Activated CD4-positive, alpha-beta T cell treated with anti-CD3 and anti-CD28 coated beads, Interleukin-2, amount 50 U/mL, for 16 hours (primary cell): ENCODE measurements at places on chromosomes 12 and 14.

DNA sequence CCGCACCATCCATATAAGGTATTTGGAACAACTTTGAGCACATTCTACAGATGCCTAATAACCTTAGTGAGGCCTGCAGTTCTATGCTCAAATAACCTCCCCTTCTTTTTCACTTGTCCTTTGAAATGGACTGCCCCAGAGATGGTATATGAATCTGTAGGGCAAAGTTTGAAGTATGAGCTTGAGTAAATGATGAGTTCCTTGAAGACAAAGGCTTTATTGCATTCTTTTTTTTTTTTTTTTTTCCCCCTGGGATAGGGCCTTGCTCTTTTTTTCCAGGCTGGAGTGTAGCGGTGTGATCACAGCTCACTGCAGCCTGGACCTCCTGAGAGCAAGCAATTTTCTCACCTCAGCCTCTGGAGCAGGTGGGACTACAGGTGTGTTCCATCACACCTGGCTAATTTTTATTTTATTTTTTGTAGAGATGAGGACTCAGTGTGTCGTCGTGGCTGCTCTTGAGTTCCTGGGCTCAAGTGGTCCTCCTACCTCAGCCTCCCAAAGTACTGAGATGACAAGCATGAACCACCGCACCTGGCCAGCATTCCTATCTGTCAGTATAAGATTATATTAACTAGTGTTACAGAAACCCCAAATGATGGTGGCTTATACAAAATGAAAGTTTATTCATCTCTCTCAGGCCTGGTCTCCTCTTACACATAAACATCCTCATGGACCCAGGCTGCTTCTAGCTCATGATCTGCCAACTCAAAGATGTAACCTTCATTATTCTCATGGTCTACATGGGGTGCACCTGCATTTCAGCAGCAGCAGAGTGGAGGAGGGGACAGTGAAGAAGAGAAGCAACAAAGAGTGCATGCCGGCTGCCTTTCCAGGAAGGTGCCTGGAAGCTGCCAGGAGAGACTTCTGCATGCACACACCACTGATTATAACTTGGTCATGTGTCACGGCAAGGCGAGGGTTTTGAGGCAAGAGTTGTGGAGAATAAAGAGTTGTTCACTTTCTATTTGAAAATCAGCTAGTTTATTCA is 101.4 kb downstream of the DUSP16 start:
- peak; percentile 82 for DNase-seq

DNA sequence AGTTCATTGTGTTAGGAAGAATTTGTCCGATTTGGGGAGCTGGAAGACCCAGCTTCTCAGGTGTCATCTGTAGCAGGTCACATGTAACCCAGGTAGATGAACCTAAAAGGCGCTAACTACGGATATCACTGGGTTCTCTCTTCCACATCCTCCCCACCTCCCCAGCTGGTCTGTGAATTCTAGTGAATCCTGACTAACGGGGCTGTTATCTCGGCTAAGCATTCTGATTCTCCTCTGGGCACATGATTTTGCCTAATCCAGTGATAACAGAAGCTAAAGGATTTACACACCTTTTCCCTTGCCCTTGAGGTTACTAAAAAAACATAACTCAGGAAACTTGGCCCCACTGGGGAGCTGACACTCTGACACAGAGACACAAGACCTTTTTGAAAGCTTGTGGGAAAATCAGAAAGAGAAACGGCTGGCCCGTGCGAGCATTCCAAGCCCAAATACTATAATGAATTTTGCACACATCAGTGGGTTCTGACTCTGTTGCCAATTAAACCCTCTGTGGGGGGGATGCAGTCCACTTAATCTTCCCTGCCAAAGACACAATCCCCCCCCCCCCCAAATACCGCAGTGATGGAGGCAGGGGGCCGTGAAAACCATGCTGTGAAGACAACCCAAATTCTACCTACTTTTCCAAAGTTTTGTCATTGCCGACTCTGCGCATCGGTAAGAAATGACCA is 81.0 kb upstream of the FZD10 start:
- no peak for DNase-seq

DNA sequence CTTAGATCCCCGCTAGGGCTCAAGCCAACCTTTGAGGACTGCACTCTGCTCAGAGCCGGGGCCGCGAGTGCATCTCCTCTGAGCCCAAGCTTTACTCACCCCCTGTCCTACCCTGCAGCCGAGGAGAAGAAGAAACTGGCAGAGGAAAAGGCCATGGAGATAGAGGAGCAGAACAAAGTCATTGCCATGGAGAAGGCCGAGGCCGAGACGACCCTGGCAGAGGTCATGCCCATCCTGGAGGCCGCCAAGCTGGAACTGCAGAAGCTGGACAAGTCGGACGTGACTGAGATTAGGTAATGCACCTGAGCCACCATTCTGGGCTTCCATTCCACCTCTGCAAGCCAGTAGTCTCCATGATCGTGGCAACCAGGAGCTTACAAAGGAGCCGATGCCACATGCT is 69.8 kb downstream of the CCDC92 start:
- no peak for DNase-seq

DNA sequence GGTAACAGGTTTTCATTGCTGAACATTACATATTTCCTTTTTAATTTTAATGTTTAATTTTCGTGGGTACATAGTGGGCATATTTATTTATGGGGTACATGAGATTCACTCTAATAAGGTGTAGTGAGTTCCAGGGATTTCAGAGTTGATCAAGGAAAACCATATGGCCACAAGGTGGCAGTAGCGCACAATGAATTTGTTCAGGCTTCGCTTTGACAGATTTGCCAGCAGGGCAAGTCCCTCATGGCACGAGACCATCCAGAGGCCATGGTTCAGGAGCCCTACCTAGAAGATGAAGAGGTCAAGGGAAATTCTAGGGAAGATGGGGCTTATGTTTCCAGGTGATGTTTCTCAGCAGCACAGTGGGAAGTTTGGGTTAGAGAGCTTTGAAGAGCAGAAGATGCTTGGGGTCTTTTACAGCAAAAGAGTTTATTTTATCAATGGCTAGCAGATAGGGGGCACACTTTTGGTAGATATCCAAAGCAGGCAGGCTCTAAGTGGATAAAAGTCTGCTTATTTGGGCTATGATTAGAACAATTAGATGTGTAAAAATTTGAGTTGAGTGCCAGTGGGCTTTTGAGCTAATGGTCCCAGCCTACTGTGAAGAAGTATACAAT is 1004.4 kb downstream of the AACS start:
- peak; percentile 59 for DNase-seq

DNA sequence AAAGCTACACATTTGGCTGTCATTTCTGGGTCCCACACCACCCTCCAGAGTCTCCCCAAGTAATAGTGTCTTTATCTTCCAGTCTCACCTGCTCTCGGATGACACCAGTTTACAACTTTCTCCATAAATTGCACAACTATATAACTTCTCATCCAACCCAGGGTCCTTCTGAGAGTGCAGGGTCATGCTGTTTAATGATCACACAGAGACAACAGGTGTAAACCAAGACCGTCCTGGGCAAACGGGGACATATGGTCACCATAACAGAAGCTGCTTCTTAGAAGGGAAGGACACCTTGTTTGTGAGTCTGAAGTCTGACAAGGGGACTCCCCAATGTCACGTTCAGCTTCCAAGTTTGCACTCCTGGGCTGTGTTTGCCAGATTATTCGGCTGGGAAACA is 74.3 kb downstream of the MAP1LC3B2 start:
- no peak for DNase-seq

DNA sequence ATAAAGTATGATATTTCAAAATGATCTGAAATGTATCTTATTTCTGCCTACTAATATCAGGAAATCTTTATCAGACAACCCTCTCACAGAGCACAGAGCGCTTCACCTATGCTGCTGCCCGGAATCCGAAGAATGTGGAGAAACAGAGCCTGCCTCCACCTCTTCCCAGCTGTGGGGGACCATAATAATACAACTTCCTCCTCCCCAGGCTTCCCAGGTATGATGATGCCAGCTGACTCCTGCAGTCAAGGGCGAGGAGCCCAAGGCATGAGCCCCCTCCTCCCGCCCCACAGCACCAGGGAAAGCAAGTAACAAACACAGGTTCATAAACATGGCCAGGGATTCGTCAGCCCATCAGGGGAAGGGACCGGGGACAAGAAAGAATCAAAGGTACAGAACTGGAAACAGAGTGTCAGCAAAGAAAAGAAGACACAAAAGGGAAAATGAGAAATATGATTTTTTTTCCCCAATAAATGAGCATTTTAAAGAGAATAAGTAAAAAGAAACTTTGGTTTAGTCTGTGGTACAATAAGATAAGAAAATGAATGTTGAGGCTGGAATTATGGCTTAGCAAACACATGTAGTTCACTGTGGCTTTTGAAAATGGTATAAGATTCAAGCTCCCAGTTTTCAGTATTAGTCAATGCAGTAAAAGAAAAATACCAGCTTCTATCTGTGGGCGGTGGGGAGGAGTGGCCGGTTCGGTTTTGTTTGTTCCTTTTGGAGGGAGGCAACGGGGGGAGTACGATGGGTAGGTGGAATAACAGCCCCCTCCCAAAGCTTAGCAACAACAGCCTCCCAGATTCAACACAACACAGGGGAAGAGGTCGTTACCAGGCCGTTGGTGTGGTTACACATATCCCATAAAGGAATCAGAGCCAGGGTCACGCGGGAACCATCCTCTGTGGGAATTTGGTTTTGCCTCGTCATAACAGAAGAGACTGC is 68.3 kb downstream of the SETD3 start:
- DNase-seq = peak; percentile 56

DNA sequence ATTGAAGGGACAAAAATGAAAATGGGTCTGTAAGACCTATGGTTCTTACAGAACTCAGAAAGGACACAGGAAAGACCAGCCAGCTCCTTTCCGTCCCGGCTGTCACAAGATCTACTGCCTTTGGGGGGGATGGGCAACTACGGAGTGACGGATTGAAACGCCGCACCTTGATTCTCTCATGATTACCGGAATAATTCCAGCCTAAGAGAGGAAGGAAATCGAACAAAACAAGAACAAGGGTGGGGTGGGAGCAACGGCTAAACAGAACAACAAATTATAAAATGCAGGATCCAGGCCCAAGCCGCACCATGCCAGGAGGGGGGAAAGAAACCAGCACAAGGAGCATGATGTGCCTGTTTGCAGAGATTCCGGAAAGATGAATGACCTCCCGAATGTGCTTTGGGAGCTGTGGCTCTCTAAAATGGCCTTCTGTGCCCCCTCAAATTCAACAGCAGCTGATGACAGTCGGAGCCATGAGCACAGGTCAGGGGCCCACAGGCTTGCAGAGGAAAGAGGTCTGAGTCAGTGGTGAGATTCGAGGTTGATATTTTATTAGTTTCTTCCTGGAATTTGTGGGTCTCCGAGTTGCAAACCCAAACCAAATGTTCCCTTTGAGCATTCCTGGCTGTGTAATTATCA is 72.1 kb downstream of the SPRING1 start:
- DNase-seq = no peak

GRCh38 chr12:63045020-63045860 is 105.8 kb downstream of the AVPR1A start:
- no peak for DNase-seq

DNA sequence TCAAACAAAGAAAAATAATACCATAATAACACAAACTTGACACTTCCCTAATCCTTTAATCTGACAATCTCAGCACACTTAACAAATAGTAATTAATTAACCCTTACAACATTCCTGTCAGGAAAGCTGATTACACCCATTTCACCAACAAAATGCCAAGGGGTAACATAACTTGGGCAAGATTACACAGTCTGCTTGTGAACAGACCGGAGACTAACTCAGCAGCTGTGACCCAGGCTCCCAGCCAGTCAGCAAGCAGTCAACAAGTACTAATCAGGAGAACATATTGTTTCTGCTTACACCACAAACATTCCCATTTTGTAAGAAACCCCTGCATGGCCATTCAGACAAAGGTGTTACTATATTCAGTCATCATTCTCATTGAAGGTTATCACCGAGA is 592.5 kb upstream of the FLRT2 start:
- DNase-seq = no peak

DNA sequence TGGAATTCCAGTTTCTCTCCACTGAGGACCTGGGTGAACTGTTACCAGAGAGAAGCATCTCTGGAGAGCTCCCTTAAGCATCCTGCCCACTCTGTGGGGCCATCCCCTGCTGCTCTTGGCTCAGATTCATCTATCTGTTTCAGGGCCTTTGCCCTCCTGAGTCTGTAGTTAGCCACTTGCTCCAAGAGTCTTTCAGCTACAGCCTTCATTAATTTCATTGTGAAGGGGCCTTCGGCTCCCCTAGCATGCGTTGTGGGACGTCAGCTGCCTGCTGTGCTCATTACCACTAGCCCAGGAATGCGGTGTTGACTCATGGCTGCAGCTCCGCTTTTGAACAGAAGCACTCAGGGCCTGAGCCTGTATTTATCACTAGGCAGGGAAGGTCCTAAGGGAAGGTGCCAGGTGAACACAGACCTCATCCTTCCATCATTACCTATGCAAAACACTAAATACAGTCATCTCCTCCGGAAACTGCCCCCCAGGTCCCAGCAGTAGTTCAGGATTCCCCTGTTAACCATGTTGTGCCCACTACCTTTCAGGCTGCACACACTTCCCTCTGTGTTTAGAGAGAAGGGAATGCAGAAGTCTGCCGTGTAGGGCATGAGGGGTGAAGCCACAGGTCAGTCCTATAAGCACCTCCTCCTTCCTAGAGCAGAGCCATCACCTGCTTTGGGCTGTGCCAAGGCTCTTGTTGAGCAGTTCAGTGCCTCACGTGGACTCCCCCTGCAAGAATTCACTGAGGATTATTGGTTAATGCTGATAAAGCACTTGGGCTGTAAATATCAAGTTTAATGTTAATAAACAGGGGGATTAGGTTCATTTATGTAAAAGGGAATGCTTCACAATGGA is 191.4 kb downstream of the CACNA1C start:
- no peak for DNase-seq

DNA sequence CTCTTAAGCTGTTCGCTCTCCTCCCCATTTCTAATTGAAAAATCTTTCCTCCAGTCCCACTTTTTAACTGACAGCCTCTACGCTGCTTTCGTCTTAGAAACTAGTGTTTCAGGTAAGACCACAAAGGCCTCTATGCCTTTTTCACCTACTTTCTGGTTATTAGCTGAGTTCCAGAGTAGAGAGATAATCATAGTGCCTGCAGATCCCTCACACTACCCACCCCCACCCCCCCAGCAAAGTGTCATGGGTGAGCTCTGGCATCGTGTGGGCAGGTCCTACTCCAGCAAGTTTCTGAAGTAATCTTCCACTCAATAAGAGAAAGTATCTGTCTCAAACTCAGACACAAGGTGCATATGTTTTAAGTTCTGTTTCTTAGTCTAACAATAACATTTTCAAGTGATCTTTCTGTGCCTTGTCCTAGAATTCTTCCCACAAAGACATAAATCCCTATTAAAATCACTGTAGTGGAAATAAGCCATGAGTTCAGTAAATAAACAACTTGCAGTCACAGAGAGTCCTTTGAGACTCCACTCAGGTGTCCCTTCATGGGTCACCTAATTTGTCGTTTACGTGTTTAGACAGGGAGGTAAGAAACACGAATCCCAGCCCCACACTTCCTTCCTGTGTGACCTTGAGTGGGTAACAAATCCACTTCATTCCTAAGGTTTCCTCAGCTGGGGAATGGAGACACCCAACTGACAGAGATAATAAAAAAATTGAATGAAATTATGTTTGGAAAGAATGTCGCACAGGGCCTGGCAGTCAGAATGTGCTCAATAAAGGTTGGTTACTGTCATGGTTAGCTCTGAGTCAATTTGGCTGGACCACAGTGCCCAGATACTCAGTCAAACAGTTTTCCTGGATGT is 228.9 kb upstream of the CAND1 start:
- no peak for DNase-seq

GRCh38 chr12:1662761-1663439 is 28.0 kb upstream of the ADIPOR2 start:
- DNase-seq = no peak

GRCh38 chr12:78683031-78683430 is 181.5 kb upstream of the SYT1 start:
- no peak for DNase-seq
